Ureter (tissue), 1 donor: ENCODE measurements at places on chromosomes 2 and 18.

- DNase-seq = no peak
Observed at GRCh38 chr2:136115183-136115761, 2.7 kb downstream of the CXCR4 start.

- no peak for DNase-seq
Observed at GRCh38 chr2:177611310-177611886, 218.8 kb downstream of the AGPS start.

- no peak for DNase-seq
Observed at GRCh38 chr18:58419587-58420199, 209.2 kb downstream of the ALPK2 start.

DNA sequence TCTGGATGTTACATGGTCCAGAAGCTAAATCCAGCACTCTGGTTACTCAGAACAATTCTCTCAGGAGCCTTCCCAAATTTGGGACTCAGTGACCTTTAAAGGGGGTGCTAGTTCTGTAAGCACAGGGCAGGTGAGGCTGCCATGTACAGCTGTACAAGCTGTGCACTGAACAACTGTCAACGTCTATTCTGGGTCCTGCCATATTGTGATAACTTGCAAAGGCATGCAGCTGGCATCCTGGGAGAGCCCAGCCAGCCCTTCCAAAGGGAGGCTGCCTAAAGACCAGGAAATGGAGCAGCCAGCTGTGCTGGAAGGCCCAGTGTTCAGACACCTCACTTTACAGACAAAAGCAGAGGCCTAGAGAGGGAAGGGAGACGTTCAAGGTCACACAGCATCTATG is 204.8 kb downstream of the KLHL29 start:
- no peak for DNase-seq

DNA sequence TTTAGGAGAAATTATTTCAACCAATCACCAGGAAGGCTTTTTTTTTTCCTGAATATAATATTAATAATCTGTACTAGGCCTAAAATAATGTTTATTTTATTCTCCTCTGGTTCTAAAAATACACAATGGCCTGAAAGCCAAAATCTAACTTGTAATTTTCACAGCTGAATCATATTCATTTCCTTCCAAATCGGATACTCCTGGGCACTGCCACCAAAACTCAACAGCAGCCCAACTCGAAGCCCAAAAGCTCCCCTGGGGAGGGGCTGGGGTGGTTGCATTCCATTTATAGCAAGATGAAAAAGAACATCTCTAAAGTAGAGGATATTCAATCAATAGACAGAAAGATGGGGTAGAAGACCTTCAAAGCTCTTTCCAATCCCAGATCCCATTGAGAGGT is 100.5 kb upstream of the SETBP1 start:
- no peak for DNase-seq

- DNase-seq = no peak
Observed at GRCh38 chr2:41940745-41941063, 107.1 kb upstream of the PKDCC start.

- no peak for DNase-seq
Observed at GRCh38 chr18:10271481-10271880, 183.0 kb upstream of the APCDD1 start.
